ENCODE measurements at places on chromosomes 7 and 10.

DNA sequence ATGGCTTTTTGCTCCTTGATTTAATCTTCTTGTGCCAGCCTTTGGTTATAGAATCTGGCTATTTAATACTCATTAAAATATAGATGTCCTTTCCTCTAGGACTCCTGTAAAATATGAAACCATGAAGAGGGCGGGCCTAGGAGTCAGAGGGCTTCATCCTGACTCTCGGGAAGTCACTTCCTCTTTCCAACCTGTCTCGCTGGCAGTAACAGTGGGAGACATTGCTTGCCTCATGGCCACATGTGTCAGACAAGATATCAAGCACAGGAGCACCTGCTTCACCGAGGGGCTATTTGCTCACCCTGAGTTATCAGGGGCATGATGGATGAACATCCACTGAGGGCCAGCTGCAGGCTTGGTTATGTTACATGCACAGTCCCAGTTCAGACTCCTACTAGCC is 31.0 kb downstream of the SLIT1 start:
- no peak for DNase-seq

DNA sequence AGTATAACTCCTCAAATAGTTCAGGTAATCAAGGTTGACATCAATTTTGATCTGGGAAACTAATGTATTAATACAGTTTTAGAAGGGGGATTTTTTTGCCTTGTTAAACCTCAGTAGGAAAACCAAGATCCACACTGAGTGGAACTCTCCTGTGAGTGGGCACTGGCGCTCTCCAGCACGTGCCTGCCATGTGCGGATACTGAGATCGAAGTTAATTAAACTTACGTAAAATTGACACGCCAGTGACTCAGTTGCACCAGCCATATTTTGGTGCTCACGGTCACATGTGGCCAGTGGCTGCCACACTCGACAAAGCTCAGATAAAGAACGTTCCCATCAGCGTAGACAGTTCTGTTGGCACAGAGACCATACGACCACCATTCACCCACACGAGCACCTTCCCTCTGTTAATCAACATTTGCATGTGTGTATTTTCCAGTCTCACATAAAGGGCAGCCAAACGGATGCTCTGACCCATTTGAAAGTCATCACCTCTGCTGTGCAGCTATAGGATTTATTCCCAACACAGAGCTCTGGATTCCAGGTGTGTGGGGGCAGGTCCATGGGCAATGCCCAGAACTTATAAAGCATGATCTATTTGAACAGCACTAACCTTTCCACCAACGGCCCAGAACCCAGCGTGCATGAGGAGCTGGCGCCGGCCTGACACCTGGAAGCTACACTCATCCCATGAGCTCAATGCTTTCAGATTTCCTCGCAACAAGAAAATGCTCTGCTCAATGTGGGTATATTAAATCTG is 77.7 kb downstream of the VIPR2 start:
- no peak for DNase-seq

DNA sequence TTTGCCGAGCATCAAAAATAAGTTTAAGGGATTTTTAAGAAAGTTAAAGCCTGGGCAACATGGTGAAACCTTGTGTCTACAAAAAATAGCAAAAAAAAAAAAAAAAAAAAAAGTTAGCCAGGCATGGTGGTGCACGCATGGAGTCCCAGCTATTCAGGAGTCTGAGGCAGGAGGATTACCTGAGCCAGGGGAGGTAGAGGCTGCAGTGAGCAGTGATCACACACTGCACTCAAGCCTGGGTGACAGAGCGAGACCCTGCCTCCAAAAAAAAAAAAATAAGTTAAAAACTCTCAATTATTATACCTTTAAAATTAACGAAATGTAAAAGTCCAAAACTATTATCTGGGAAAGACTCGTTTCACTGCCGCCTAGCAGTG is 35.0 kb upstream of the DAGLB start:
- DNase-seq: no peak

- no peak for DNase-seq
Observed at GRCh38 chr7:139648391-139648861, 124.9 kb downstream of the CLEC2L start.

DNA sequence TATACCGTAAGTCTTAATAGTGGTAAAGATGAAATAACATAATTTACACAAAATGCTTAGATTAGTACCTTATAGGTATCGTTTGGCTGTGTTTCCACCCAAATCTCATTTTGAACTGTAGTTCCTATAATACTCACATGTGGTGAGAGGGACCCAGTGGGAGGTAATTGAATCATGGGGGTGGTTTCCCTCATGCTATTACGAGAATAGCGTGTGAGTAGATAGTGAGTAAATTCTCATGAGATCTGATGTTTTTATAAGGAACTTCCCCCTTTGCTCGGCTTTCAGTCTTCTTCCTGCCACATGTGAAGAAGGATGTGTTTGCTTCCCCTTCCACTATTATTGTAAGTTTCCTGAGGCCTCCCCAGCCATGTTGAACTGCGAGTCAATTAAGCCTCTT is 426.3 kb upstream of the POT1 start:
- DNase-seq: no peak

DNA sequence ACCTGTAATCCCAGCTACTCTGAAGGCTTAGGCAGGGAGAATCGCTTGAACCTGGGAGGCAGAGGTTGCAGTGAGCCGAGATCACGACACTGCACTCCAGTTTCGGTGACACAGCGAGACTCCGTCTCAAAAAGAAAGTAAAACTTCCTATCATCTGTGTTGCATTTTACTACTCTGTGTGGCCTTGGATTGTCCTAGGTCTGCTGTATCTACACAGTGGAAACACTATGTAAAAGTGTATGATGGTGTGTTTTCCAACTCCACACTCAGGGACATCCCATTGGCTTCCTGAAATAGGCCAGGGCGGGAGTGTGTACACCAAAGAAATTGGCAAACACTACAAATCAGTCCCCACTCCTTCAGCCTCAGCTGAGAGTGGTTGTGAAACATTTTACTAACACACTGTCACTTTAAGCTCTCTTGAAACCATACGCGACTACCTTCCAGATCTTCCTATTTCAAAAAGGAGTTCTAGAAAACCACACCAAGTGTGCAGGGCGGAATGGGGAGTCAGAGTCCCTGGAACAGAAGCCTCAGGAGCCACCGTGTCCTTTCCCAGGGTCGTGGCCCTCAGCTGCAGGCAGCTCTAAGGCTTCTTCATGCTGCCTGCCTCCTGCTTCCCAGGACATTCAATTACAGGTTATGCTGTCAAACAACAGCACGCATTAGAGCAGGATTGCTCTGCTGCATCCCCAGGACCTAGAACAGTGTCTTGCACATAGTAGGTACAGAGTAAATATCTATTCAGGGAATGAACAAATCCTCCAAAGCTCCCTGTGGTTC is 275.4 kb downstream of the PARD3 start:
- DNase-seq: no peak

DNA sequence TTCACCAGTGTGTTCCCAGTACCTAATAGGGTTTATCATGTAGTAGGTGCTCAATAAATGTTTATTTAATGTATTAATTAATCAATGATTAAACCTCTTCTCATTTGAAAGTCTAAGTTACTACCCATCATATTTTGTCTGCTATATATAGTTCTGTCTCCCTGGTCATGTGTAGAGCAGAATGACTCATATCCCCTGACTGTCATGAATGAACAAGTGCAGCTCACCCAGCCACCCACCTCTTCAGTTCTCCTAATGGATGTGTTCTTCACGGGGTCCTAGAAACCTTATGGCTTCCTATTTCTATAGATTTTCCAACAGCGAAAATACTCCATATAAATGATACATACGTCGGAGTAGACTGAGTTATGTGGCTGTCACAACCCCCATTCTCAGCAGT is 64.5 kb downstream of the HIF1AN start:
- DNase-seq: no peak

DNA sequence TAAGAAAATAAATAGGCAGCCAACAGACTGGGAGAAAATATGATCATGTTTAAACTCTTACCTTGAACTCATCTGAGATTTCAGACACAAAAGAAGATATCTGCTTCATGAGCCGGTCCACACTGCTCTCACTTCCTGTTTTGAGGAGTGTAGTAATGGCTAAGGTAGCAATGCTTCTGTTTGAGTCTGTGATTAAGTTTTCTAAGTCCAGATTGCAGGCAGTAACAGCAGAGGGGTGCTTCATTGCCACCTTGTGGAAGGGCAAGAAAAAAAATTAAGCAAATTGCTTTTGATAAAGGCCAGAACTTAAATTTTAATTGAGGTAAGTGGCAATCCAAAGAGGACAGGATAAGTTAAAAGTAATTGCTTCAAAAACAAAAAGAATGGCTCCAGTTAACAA is 69.1 kb downstream of the MEST start:
- DNase-seq: no peak

- no peak for DNase-seq
Observed at GRCh38 chr10:51886438-51887068, 187.2 kb upstream of the CSTF2T start.

- no peak for DNase-seq
Observed at GRCh38 chr7:50629238-50629901, 64.2 kb upstream of the DDC start.

GRCh38 chr7:8590791-8591190 is 157.4 kb downstream of the NXPH1 start:
- DNase-seq: no peak

- no peak for DNase-seq
Observed at GRCh38 chr7:97138830-97139229, 21.3 kb downstream of the SDHAF3 start.

GRCh38 chr10:35506741-35507140 is 98.4 kb upstream of the GJD4 start:
- DNase-seq: no peak

- DNase-seq: no peak
Observed at GRCh38 chr10:4918236-4918635, 45.0 kb upstream of the AKR1C1 start.

DNA sequence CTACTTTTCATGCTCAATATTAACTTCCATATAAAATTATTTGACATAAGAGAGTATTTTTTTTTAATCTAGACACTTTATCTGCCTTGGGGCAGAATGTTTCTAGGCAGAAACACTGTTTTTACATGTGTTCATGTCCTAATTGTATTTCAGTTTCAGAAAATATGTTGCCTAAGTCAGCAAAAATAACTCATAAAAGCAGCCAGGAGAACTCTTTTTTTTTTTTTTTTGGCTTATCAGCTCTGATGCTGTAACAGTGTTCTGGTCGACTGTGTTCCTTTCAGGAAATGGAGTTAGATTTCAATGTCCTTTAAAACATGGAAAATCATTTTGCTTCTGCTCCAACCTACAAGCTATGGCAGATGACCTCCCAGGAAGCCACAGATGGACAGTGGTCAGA is 63.2 kb upstream of the OPALIN start:
- DNase-seq: no peak

- DNase-seq: no peak
Observed at GRCh38 chr10:113716109-113716910, 35.2 kb upstream of the PLEKHS1 start.

DNA sequence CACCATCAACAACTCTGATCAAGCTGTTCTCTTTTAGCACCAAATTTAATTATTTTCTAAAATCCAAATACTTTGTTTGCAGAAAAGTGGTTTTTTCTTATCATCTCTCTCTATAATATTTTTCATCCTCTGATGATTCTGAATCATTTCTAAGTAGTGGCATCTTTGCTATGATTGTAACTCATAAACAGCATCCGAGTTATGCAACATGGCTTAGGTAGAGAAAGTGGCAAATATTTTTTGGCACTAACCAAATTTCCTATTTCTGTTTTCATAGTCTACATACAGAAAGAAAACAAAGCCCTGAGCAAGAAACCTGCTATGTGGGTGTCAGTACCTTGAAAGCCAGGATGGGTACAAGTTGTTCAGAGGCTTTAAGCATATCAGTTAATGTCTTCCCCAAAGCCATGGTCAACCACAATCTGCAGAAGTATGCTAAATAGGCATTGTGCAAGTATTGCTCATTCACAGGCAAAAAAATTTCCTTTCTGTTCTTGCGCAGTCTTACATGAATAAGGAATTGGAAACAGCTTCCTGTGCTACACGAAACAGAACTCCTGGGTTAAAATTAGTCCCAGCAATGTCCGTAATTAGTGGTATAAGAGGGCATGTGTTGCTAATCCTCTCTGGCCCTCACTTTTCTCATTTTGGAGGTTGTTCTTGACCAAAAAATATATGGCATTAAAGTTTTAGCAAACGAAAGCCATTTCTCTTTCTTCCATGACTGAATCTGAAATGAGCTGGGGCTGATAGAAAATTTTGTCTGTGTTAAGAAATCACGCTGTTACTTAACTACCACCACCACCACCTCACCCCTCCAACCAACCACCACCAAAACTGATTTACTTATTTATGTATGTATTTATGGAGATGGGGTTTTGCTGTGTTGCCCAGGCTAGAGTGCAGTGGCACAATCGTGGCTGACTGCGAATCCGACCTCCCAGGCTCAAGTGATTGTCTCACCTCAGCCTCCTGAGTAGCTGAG is 325.6 kb upstream of the MAGI2 start:
- no peak for DNase-seq

DNA sequence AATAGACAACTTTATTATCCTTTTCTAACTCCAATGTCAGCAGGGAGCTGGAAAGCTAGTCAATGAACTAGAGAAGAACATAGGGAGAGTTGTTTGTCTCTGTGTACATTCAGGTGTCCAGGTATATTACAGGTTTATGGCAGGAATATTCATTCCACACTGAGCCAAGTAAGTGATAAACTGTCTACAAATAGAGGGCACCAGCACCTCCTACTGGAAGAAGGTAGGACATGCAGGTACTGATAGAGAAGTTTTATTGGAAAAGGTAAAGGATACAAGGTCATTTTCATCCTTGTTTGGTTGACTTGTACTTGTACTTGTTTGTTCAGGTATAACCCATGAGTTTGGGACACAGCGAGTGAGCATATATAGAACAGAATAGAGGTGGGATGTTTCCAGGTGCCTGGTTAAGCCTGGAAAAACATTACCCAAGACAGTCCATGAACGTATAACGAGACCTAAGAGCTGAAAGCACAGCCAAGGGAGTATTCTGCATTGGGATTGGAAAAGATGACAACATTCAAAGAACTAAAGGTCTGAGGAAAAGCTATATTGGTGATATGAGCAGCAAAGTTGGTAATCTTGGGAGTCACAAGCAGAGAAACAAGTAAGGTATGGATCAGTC is 61.4 kb upstream of the PPP1R3C start:
- DNase-seq: no peak

DNA sequence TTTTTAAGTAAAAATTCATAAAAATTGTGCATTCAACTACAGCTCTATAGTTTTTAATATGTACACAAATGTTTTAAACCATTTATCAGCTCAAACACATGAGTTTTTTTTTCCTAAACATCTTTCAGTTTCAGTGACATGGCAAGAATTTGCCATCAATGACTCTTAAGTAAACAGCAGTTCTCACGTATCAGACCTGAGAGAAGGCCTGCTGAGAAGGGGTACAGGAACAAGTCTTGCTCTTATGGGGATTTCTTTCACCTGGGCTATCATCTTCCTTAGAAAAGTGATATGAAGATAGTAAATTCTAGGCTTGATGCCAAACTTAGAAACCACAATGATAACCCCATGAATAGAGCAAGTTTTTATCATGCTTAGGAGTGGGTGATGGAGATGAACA is 467.8 kb downstream of the ARL4A start:
- DNase-seq: no peak

DNA sequence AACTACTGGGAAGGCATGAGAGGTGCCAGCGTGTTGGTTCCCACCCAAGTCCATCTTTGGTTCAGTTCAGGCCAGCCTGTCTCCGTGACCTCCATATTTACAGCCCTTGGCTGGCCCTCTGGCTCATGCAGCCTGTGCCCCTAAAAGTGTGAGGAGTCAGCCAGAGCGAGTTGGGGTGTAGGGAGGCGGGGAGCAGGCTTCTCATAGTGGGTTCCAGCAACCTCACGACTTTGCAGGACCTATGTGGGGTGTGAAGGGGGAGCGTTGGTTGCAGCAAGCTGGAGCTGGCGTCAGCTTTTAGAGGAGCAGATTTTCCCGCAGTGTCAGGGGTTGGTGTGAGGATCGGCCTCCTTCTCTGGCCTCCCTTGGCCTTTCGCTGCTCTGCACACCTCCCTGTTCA is 9.8 kb downstream of the TSPAN14 start:
- no peak for DNase-seq
